DMS153 (cell line): ENCODE measurements at places on chromosomes 6 and 20.

GRCh38 chr6:170093658-170094596, 197.0 kb downstream of the DLL1 start:
- no peak for DNase-seq

GRCh38 chr6:73878403-73878802, 182.4 kb downstream of the CD109 start:
- DNase-seq = no peak

DNA sequence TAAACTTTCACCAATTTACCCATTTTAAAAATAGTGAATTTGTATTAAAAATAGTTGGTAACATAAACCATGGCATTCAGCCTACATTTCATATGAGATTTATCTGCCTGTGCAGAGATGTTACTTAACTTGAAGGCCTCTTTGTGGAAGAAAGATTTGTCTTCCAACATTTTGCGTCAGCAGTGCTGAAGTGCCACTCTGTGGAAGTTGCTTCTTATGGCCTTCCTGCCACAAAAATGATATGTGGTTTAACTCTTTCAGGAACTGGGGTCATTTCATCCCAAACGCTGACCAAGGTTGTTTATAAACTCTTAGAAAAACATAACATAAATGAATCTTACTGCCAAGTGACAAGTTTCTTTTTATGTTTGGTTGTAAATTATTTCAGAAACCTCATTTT, 246.8 kb downstream of the ARID1B start:
- no peak for DNase-seq

- no peak for DNase-seq
Measured at GRCh38 chr6:52834481-52834880, 6.1 kb downstream of the GSTA5 start.

GRCh38 chr20:56835829-56836550, 206.9 kb downstream of the TFAP2C start:
- no peak for DNase-seq
